ENCODE measurements at places on chromosomes 12 and 14.

GRCh38 chr12:49916129-49916919 is 12.6 kb upstream of the FAIM2 start:
- DNase-seq: no peak

DNA sequence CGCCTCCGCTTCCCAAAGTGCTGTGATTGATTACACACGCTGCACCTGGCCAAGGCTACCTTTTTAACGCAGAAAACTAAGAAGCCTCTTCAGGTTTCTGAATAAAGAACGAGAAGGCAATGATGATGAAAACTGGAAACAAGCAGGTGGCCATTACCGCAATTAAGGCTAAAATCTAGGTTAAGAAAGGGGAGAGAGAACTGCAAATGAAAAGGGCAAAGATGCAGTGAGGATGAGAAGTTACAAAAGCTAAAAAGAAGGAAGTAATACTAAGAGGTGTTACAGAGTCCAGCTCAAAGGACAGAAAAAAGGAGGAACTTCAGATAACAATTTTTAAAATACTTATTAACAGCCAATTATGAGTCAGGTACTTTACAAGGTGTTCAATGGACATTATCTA is 79.7 kb downstream of the DUSP16 start:
- DNase-seq: no peak

GRCh38 chr14:26078561-26078960 is 519.3 kb downstream of the NOVA1 start:
- DNase-seq: no peak

GRCh38 chr12:103386451-103386850 is 109.3 kb downstream of the C12orf42 start:
- DNase-seq: no peak

DNA sequence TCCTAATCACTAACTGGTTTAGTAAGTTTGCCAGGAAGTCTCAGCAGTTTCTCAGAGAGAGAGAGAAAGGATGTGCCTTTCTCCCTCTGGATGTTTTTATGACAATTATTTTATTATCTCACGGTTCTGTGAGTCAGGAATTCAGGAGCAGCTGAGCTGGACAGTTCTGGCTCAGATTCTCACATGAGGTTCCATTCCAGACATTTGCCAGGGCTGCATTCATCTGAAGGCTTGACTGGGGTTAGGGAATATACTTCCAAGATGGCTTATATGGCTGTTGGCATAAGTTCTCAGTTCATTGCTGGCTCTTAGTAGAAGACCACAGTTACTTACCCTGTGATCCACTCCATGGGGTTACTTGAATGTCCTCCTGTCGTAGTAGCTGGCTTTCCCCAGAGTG is 101.2 kb upstream of the ATF7IP start:
- DNase-seq: no peak

- DNase-seq: peak; percentile 5
Observed at GRCh38 chr12:93109551-93110203, 180.6 kb upstream of the EEA1 start.

DNA sequence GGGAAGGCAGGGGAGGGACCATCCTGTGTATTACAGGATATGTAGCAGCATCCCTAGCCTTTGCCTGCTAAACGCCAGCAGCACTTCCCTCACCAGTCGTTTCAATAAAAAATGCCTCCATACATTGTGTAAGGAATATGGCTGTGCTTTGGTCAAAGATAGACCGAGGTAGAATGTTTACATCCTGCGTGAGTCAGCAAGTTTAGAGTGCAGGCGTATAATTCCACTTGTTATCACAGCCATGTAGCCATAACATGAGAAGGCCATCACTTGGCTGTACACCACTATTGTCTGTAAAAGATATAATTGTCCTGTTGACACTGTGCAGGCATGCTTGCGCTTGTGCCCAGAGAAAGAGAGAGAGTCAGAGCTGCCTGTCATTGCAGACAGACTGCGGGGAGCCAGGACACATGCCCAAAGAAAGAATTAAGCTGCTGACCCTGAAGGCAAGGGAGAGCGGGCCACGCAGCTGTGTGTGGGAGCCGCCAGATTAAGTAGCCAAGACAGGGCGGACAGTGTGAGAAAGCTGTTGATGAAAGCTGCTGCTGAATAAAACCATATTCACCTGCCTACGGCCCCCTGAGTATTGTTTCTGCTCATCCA is 68.4 kb downstream of the CRACR2A start:
- DNase-seq: no peak

GRCh38 chr12:48054955-48055821 is 50.7 kb downstream of the SENP1 start:
- DNase-seq: no peak

DNA sequence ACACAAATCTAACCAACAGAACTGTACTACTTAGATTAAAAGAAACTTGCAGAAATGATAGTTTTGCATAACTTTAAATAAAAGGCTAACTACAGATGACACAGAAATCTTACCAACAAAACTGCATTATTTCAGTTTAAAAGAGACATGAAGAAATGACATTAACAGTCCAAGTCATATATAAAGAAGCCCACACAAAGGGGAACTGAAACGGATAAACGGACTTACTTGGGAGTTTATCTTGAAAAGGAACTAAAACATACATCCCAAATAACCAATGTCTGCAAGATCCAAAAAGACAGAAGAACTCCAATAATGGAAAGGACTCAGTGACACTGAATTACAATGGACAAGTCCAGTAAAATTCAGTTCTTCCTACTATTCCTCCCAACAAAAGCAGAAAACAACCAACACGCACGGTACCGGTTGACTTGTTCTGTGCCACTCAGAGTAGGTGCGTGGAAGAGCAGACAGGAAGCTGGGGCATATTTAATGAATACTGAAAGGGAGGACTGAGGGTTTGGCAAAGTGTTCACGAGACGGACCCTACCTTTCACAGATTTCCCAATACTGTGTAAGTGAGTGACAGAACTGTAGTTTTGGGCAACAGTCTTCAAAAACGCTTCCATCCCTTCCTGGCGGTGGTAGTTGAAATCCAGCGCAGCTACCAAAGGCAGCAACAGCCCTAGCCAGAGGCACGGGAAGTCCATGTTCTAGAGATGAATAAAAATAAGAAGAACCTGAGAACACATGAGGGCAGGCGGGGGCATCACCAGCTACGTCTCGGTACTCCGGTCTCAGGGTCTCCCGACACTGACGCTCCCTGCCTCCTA is 627 bp downstream of the CPM start:
- no peak for DNase-seq

- DNase-seq: no peak
Observed at GRCh38 chr12:82130762-82131161, 227.4 kb downstream of the CCDC59 start.

DNA sequence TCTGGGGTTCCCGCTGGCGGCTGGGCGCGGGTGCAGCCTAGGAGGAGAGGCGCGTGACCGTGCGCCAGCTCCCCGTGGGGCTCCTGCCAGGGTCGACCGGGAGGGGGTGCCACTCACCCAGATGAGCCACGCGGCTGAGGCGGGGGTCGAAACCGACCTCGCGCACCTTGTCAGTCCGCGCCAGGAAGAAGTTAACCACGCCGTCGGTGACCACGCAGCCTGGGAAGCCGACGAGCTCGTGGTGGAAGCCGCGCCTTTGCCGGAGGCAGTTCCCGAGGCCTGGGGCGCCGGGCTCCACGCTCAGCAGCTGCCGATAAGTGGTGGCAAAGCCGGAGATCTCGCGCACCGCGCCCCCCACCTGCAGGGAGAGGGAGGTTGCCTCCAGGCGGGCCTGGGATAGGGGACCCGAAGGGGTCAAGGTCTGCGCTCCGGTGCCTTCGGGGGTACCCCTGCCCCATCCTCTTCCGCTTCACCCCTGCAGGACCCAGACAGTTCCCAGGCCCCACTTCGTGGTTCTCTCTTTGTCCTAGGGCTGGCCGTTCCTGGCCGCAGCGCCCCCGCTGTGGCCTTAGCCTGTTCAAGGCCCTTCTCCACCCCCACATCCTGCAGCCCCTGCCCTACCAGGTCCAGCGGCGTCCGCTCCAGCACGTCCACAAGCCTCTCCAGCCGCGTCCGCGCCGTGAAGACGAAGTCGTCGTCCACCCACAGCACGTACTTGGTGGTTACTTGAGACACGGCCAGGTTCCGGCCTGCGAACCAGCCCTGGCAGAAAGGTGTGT is 5.3 kb downstream of the B4GALNT1 start:
- DNase-seq: no peak

- DNase-seq: no peak
Observed at GRCh38 chr14:42190744-42191143, 584.1 kb downstream of the LRFN5 start.

DNA sequence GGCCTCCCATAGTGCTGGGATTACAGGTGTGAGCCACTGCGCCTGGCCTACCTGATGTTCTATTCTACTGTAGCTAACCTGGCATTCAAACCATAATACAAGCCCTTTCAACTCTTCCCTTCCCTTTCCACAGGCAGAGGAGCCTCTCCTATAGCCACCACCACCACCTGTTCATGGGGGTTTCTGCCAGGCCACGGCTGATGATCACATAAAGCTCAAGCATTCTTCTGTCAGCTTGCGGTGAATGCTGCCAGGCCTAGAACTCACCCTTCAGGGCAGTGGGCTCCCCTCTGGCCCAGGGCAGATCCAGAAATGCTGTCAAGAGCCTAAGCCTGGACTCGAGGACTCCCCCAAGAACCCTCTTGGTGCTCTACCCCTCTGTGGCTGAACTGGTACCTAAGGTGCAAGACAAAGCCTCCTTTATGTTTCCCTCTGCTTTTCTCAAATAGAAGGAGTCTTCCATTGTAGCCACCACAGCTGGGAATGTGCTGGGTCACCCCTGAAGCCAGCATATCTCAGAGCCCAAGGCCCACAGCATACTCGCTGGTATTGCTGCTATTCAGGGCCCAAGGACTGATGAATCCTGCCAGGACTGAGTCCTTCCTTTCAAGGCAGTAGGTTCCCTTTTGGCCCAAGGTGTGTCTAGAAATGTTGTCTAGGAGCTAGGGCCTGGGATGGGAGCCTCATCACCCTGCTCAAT is 3.4 kb upstream of the DLGAP5 start:
- no peak for DNase-seq

GRCh38 chr14:68042586-68043210 is 223.1 kb downstream of the RAD51B start:
- no peak for DNase-seq

GRCh38 chr12:52415870-52416750 is 10.0 kb upstream of the KRT82 start:
- DNase-seq: peak; percentile 53

DNA sequence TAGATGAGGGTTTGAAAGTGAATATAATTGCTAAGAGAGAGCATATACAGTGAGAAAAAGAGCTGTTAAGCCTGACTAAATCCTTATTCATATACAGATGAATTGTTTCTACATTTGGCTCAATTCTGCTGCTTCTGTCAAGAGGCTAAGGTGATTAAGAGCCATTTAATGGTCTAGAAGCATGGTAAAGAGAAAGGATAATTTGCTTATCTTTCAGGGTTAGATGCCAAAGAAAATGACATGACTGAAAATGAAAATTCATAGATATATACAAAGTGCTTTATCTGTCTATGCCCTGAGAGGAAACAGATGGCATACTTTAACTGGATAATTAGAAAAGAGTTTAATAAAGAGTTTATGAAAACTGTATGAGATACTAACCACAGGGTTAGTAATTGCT is 834.9 kb downstream of the SLC6A15 start:
- DNase-seq: no peak

GRCh38 chr14:78197051-78197450 is 26.9 kb downstream of the NRXN3 start:
- no peak for DNase-seq

- DNase-seq: no peak
Observed at GRCh38 chr12:89210277-89210676, 142.0 kb downstream of the DUSP6 start.

- no peak for DNase-seq
Observed at GRCh38 chr14:96269359-96269710, 13.3 kb downstream of the BDKRB1 start.

DNA sequence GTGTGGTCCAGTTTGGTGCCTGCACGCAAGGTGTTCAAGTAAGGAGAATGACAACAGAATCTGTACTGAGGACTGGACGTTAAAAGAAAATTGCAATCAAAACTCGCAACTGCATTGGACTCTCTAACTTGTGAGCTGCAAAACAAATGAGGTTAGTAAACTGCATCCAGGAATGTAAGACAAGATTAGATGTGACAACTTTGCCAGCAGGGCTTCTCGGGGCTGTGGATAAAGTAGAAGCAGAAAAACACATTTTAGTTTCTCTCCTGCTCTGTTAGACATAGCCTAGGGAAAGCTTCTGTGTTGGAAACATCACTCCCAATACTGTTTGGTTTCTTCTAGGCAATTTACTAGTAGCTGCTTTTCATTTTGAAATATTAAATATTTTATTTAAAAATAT is 338.2 kb upstream of the NAV3 start:
- no peak for DNase-seq

DNA sequence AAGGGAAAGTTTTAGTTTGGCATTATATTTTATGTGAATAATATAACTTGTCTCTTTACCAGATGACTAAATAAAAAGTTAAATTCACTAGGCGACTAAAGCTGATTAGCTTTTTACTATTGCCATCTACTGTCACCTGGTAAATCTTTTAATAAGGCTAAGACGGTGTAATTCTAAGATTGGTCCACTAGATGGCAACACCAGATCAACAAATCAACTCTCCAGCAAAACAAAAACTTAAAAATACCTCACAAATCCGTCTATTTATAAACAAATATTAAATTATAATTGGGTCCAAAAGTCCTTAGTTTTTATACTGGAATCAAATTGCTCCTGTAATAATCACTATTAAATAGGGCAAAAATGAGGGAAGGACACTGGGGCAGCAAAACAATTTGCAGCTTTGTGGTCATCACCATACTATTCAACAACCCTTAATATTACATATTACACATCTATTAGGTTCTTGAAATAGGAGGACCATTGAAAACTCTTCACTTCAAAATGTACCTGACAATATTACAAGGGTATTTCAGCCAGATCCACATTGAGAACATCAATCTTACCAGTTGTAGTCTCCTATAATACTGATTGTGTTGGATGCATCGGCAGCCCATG is 47.9 kb downstream of the GALC start:
- no peak for DNase-seq

- DNase-seq: no peak
Observed at GRCh38 chr14:64732536-64733120, 28.4 kb downstream of the PLEKHG3 start.

DNA sequence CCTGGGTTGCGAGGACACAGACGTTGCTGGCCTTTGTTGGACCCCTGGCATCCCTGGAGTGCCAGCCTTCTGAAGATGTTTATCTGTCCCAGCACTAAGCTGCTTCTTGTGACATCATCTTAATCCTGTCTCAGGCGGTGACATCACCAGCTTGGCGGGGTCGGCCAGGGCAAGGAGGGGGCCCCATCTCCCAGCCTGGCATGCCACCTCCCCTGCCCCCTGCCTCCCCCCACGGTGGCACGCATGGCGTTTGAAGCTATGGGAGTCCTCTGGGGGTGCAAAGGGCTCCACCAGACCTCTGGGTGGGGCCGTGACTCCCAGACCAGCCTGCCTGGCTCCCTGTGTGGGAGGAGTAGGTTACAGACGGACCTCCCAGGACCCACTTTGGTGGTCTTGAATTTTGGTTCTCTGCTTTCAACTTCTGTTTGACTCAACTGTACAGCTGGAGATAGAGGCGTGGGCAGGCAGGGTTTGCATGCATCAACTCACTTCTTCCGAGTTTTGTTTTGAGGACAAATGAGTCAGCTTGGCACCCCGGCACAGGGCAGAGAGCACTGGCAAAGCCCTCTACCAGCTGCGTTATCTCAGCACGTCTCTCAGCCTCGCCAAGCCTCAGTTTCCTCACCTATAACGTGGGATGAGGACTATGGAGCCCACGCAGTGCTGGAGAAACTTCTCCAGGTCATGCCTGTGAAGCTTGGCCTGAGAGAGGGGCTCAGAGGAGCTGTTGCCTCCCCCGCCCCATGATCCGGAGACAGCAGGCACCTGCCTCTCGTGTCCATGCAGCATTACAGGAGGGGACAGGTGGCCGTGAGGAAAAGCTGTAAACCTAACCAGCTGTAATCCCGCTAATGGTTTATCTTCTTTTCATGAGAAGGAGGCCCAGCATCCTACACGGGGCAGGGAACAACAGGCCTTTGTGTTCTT is 38.8 kb upstream of the EML1 start:
- DNase-seq: no peak
